CD14-positive monocyte (primary cell): ENCODE measurements at places on chromosomes 1 and 21.

- no peak for DNase-seq
Measured at GRCh38 chr1:97050506-97050905, 328.9 kb downstream of the PTBP2 start.

DNA sequence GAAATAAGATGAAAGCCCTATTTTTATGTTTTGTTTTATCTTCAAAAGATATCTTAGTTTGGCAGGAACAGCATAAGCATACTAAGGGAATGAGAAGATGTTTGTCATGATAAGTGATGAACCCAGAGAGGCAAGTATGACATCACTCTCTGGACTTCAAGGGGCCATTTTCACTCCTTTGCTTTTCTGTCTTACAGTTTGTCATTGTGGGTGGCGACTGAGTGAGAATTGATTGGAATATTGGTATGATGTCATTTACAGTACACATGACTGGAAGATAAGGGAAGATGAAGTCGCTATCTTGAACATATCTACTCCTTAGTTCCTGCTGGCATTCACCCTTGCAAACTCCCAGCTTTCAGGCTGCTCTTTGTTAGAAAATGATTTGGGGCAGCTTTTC is 258.1 kb upstream of the RAB4A start:
- DNase-seq = no peak

DNA sequence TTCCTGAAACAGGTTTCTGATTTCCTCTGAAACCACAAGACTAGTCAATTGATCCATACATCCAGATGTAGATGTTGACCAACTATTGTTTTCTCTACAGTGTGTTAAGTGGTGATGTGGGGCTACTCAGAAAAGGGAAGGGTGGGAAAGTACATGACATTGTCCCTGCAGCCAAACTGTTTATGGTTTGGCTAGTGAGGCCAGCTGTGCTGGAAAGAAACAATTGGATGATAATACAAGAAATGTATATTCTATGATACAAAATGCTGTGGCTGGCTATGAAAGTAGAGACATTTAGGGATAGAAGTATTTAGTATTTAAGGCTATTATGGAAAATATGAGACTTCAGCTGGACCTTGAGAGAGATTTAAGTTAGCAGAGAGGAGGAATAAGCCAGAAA is 244.5 kb downstream of the ADGRL2 start:
- DNase-seq = no peak

GRCh38 chr1:180674603-180675530 is 43.0 kb downstream of the XPR1 start:
- DNase-seq = no peak

GRCh38 chr1:220300442-220301121 is 28.3 kb upstream of the RAB3GAP2 start:
- no peak for DNase-seq

- no peak for DNase-seq
Measured at GRCh38 chr1:166377896-166378295, 211.1 kb upstream of the FAM78B start.

DNA sequence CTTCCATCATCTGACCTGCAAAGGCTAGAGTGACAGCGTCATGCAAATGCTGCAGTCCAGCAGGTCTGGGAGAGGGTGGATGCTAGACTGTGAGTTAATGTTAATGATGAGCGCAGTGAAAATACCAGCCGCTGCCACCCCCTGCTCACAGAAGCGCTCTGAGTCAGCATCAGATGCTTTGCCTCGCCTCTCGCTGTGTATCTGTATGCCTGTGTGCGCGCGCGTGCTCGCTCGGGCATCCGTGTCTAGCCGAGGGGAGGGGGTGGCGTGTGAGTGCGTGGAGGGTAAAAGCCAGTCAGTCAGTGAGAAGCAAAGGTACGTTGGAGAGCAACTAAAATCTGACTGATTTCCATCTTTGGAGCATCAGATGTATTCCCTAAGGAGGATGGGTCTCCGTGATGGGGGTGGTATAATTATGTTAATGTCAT is 858.7 kb downstream of the USP25 start:
- no peak for DNase-seq
